Left ventricle myocardium superior (tissue), 1 donor: ENCODE measurements at places on chromosomes 1 and 21. TPM values are rescaled to one million over a fixed set of nuclear protein-coding genes. Genes with fewer than 3 reads are reported as not detected.

DNA sequence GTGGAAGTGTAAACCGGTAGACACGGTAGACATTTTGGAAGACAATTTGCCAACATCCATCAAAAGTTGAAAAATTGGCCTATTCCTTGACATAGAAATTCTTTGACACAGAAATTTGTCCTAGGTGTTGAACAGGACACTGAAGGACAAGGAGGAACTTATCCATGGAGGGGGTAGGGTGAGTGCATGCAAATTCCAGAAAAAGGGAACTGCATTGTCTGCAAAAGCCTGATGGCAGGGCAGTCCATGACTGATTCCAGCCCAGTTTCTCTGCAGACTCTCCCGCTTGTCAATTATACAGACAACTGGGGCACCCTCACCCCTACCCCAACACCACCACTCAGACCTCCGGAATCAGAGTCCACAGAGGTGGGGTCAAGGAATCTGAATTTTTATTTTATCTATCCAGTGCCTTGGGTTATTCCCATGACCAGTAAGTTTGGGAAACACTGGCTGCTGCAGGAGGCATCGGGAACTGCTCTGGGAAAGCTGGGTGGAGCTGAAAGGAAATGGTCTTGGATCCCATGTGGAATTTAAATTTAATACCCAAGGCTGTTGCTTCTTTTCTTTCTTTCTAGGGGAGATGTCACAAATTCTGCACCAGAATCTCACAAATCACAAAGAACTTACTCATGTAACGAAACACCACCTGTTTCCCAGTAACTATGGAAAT lies 103.3 kb upstream of the SLC45A1 start:
- DNase-seq, result no peak

DNA sequence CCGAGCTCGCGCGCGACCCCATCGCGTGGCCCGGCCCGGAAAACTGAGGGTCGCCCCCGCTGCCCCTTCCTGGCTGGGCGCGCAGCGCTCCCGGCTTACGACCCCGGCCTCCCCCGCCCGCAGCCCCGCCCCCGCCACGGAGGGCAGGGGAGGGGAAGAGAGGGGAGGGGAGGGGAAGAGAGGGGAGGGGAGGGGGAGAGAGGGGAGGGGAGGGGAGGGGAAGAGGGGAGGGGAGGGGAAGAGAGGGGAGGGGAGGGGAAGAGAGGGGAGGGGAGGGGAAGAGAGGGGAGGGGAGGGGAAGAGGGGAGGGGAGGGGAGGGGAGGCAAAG lies 6.7 kb upstream of the ANKRD65 start:
- no peak for DNase-seq

- DNase-seq, result no peak
These were observed 1.1 kb downstream of the DFFB start for GRCh38 chr1:3858231-3858981.

DNA sequence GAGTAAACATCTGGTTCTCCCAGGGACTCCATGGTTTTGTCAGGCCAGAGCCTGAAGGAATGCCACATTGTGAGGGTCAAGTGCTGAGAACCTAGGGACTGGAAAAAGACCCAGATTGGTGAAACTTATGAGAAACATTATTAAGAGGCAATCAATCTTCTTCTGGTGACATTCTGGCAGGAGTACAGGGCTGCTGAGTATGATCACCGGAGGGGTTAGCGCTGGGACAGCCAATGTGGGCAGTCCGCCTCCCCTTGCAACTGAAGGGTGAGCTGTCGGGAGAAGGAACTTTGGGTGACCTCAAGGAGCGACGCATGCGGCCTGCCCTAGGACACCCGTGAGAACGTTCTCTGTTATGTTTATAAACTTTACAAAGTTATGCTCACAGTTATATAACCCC lies 429.0 kb downstream of the LMO4 start:
- DNase-seq, result no peak

DNA sequence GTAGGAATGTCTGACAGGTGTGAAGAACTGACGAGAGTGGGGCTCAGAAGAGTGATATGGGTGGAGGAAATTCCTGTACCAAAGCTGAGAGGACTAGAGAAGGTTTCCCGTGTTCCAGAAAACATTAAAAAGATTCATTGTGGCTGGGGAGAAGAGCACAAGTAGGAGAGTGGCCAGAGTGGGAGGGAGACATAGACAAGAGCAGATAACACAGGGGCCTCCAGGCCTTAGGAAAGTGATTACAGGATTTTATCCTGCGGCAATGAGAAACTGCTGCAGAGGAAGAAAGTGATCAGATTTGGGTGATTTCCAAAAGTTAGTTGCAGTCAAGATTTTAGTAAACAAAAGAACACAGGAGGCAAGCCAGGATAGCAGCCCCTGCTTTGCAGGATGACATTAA lies 7.9 kb downstream of the C8B start:
- DNase-seq, result no peak

DNA sequence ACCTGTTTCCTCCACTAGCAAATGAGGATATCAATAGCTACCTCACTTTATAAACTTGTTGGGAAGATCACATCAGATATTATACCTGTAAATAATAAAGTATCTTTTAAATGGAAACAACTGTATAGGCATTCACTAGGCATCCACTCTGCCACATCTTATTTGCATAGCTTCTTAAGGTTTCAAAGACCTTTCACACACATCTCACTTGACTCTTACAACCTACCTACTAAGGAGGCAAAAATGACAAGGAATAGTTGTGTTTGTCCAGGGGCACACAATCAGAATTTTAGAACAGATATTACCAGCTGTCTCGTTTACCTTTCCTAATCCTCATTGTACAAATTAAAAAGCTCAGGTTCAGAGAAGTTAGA lies 51.5 kb downstream of the VANGL2 start:
- DNase-seq, result no peak

GRCh38 chr1:50975436-50975835 lies 5.4 kb downstream of the CDKN2C start:
- DNase-seq, result no peak

GRCh38 chr1:8816831-8817411 lies 519 bp downstream of the RERE start:
- peak; percentile 36 for DNase-seq

- DNase-seq, result no peak
These were observed 163.2 kb upstream of the CSF3R start for GRCh38 chr1:36645867-36646266.

- DNase-seq, result no peak
These were observed 28.7 kb upstream of the EIF4G3 start for GRCh38 chr1:21205416-21205815.

DNA sequence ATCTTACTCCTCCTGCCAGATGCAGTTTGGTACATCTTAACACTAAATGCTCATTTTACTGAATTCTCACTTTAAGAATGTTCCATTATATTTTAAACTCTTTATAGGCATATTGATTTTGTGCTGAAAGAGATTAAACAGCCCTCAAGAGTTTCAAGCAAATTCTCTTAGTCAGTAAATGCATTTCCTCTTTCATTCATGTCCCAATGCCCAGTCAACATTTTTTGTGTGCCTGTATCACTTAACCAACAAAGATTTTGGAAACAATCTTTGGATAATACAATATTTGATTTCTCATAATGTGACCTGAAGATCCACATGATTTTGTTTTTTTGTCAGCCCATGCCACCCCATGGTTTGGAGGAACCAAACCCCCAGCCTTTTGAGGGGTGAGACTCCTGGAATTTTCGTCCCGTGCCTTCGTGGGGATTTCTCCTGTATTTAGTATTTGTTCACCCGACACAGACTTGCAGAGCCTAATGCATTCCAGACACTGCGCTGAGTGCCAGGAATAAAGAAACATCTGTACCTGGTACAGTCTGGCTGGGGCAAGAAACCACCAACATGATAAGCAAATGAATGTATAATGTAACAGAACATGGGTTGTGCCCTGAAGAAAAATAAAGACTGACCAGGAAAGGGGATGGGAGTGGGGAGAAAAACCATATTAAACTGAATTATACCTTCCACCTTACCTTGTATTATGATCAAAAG lies 47.1 kb upstream of the ETS2 start:
- DNase-seq, result no peak

- no peak for DNase-seq
These were observed 11.6 kb upstream of the PTPN7 start for GRCh38 chr1:202172015-202172355.

The AIRE gene
- total RNA-seq, result not detected

The LAMTOR2 gene
- 65.6 TPM for total RNA-seq

The EPHA10 gene
- total RNA-seq, result 0.10 TPM

The CRP gene
- not detected for total RNA-seq

The RPS6KA1 gene
- 4.6 TPM for total RNA-seq

The ALPL gene
- total RNA-seq, result 13.1 TPM

The TNFRSF8 gene
- 1.2 TPM for total RNA-seq

The TSSK3 gene
- 2.0 TPM for total RNA-seq

The CFHR5 gene
- not detected for total RNA-seq
